Stimulated activated CD8-positive, alpha-beta memory T cell treated with anti-CD3 and anti-CD28 coated beads, Interleukin-12 subunit alpha, Interleukin-12 subunit beta, amount 100 ng/mL, for 4 hours (primary cell): ENCODE measurements at places on chromosomes 1 and 21.

DNA sequence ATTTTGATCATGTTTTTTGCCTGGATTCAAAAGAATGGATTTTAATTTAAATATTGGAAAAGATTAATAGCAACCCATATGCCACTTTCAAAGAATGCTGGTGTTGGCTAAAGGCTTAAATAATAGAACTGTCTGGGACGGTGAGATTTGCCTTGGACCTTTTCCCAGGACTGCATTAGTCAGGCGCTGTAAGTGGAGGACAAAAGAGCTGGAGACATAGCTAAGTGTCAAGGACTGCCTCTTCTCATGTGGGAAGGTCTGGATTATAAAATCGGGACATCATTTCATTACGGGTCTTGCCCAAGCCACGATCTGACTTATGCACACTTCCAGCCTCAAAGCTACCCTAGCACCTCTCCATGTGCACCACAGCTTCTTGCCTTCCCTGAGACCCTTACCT is 458.5 kb upstream of the DEPDC1 start:
- DNase-seq: no peak

- DNase-seq: no peak
Measured at GRCh38 chr1:214636436-214636835, 33.4 kb downstream of the CENPF start.

GRCh38 chr1:44508397-44508745 is 103.3 kb downstream of the RNF220 start:
- no peak for DNase-seq

- DNase-seq: no peak
Measured at GRCh38 chr1:29358183-29358582, 121.9 kb downstream of the PTPRU start.

DNA sequence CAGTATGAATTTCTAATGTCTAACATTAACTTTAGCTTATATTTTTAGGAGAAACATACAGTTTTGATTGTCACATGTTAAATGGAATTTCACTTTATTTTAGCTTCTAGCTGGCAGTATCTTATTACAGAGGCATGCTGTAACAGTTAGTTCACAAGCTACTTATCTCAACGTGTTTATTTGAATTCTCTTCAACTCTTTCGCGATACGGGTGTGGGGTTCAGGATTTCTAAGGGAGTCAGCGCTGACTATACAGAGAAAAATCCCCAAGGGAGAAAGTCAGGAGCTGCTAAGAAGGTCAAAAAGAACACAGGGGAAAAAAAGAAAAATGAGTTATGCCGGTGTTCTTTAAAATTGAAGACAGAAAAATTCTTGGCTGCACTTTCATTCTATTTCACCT is 296.2 kb downstream of the VAV3 start:
- no peak for DNase-seq

DNA sequence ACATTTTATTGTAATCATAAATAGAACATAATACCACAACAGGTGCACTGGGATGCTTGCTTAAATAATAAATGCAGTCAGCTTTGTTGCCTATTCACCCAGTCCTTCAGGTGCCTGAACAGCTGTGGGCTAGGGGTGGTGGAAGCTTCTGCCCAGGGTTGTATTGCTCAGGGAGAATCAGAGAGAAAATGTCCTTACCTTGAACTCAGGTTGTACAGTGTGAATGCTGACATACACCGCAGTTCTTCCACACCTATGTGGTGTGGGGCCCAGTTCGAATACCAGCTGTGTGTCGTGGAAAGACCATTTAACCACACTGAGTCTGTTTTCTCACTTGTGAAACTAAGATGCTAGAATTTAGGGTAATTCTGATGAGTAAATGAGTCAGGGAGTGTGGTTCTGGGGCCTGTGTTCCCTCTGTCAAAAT is 115.7 kb upstream of the ATP1A1 start:
- DNase-seq: no peak

DNA sequence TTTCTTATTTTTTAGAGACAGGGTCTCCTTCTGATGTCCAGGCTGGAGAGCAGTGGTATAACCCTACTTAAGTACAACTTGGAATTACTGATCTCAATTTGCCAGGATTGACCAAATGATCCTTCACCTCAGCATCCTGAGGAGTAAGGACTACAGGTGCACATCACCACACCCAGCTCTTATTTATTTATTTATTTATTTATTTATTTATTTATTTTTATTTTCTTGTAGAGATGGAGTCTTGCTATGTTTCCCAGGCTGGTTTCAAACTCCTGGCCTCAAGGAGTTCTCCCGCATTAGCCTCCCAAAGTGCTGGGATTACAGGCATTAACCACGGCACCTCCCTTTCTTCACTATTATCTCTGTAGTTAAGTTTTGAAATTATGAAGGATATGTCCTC is 117.5 kb upstream of the NEGR1 start:
- no peak for DNase-seq

DNA sequence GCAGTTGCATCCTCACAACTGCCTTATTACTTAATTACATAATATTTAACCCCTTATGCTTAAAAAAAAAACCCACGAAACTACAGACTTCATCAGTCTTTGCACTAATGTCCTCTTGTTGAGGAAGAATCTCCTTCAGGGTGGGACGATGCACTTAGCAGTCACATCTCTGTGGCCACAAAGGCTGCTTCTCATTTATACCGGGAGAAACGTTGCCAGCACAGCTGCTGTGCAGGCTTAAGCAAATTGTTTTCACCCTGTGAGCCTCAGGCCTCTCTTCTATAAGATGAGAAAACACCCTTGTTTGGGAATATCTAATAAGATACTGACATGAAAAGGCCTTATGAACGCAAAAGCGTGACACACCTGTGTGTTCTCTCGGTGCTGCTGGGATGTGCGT is 2.9 kb upstream of the OBSCN start:
- no peak for DNase-seq

DNA sequence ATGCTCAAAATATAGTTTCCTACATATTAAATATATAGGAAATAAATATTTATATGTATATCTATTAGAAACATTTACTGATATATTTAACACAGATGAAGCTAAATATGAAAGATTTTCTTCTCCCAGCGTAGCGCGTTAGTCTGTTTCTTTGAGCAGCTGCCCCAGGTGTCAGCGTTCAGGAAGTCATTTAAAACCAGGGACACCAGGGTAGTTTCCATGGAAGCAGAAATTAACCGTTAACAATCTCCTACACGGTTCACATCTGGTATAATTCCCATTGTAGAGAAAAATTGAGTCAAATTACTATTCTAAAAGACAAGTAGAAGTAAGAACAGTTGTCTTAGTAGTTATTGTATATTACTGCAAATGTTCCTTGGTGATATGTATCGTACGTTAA is 1443.7 kb downstream of the MRPL39 start:
- no peak for DNase-seq

DNA sequence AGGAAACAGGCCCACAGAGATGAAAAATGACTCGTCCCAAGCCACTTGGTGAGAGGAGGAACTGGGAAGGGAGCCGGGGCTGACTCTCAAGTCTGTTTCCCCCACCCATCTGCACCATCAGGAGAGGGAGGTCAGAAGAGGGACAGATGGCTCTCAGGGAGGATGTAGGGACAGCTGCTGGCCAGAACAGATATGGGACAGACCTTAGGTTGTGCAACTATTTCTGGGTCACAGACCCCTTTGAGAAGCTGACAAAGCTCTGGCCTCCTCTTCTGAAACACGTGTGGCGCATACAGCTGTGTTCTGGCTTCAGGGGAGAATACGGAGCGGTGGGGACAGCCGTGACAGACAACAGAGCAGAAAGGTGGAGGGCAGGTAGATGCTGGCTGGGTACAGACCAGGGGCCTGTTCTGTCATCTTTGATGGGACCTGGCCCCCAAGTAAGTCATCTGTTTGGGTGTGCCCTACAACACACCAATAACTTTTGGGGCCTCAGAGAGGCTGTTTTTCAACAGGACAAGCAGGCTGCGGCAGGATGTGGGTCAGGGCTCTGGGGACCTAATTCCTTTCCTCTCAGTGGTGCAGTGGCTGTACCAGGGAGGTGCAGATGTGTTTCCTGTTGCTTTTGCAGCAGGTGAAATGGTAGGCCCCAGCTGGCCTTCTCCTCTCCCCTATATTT is 7.3 kb downstream of the SH3BGRL3 start:
- DNase-seq: no peak

- DNase-seq: no peak
Measured at GRCh38 chr1:209936125-209936524, 1.9 kb upstream of the SYT14 start.

DNA sequence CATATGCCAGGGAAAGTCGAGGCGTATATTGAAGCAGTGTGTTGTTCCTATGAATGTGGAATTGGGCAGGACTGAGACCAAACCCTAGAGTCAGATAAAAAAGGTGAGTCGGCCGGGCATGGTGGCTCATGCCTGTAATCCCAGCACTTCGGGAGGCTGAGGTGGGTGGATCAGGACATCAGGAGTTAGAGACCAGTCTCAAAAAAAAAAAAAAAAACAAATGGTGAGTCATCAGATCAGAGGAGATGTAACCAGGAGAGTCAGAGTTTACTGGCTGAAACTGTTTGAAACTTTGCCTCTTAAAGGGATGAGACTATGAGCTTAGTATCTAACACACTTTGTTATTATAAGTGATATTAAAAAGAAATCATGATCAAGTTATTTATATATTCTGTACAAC is 26.4 kb upstream of the SYCP1 start:
- no peak for DNase-seq

DNA sequence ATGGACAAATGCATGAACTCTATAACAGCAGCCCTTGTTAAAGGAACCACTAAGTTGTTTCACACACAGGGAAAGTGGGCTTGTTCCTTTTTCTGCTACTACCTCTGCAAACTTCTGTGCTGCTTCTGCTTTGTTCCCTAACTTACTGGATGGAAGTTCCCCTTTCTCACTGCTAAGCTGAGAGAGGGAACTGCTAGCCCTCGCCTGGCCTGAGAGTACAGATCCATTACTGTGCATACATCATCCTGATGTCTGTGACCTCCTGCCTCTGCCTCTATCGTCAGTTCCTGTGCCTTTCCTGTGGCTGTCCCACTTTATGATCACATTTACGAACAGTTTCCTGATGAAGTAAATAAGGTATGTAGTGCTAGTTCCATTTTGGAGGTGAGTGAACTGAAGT is 3.5 kb downstream of the GNAT2 start:
- no peak for DNase-seq

GRCh38 chr1:54990916-54991315 is 7.8 kb upstream of the BSND start:
- no peak for DNase-seq

GRCh38 chr1:204925701-204926100 is 55.0 kb downstream of the NFASC start:
- DNase-seq: no peak

GRCh38 chr1:64036549-64036948 is 166.9 kb upstream of the UBE2U start:
- DNase-seq: no peak

DNA sequence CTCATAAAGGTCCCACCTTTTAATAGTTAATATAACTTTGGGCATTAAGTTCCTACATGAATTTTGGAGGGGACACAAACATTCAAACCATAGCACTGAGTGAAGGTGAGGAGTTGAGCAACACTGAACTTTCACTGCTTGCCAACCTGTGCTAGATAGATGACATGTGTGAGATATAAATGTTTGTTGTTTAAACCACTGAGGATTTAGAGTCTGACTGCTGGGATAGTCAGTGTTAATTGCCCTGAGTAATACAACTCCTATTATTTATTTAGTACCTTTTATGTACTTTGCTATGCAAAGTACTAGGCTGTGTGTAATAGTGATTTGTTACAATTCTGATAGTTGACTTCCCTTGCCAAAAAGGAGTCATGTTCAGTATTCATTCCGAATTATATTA is 32.4 kb upstream of the SLC16A1 start:
- DNase-seq: no peak

DNA sequence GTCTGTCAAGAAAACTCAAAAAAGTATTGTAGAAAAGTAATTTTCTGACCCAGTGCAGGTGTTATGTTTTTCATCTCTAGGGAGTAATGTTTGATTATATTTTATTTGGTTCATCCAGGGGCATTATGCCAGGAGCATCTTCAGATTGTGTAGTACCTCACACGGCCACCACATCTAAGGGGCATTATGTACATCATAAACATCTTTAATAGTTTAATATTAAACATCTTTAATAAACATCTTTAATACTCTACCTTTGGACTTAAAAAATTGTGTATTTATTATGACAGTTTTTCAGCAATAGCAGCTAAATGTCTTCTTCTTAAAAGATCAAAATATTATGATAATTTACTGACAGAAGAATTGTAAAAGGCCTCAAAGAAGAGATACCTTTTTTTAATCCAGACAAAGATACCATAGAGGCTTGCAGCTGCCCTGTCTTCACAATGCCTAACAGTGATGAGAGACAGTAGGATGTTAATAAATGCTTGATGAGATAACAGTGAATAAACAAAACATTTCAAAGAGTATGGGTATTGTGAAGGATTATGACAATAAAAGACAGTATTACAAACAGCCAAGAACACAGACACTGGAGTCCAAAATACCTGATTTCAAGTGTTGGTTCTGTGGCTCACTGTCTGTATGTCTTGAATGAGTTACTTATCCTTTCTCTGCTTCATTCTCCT is 240.9 kb upstream of the ADGRL2 start:
- DNase-seq: no peak

DNA sequence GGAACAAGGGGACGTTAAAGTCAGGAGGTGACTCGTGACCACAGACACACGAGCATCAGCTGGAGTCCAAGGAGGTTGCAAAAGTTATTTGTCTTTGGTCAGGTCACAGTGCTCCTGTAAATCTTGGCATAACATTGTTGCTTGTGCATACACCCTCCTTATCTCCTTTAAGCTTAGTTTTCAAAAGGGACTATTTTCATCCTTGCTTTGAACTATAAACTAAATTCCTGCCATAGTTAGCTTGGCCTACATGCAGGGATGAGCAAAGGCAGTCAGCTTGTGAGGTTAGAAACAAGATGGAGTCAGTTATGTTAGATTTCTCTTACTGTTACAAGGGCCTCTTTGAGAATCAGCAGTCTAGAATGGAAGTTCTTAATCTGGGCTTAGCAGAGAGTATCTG is 28.0 kb upstream of the FASLG start:
- no peak for DNase-seq

DNA sequence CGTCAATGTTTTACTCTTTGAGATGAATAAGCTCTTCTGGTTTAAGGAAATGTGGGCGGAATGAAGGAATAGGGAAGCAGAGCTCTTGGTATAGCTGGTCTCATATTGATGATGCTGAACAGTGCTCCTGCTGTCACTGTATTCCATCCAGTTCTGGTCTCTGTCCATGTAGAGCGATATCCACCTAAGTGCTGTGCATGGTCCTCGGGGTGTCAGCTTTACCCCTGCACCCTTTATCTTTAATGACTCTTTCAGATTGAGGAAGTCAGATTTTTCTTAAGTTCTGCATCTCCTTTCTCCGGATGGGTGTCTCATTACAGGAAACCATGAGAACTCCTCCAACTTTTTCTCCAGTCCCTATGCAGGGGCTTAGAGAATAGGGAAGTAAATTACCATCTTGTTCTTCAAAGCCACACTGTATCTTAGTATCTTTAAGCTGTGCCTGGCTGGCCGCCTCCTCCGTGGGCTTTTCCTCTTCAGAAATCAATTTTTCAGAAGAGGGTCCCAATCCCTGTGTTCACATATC is 52.9 kb downstream of the PDE4B start:
- no peak for DNase-seq

- no peak for DNase-seq
Measured at GRCh38 chr1:81496349-81496748, 304.4 kb upstream of the ADGRL2 start.

- DNase-seq: no peak
Measured at GRCh38 chr1:245395680-245396079, 240.9 kb downstream of the KIF26B start.
